NCI-H1436 (cell line): ENCODE measurements at places on chromosomes 3 and 15.

DNA sequence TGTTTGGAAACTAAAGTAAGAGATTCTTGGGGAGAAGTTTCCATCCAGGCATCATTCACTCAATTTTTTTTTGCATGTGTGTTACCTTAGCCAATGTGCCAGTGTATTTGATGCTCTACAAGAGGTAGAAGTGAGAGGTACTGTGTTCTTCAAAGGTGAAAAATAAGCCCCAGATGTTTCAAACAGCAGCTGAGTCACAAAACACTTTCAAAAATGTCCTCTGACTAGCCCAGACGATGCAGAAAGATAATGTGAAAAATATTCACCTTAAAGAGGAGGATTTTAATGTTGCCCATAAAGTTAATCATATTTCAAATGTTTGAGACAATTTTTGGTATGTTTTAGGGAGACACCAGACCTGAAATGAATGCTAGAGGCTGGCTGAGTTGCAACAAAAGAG, 107.7 kb upstream of the RASGRP1 start:
- DNase-seq, result no peak

DNA sequence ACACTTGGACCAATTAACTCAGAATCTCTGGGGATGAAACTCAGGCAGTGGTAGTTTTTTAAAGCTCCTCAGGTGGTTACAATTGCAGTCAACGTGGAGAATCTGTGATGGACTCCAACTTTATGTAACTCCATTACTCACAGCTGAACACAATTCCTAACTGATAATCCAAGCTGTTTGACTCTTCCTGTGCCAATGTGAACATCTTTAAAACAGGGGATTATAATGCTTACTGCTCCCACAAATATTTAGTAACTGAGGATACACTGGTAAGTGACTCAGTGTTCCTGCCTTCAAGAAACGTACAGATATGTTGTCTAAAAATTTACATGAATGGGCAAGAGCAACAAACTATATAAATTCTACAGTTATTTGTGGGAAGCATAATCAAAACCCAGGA, 85.6 kb downstream of the OSBPL10 start:
- no peak for DNase-seq

DNA sequence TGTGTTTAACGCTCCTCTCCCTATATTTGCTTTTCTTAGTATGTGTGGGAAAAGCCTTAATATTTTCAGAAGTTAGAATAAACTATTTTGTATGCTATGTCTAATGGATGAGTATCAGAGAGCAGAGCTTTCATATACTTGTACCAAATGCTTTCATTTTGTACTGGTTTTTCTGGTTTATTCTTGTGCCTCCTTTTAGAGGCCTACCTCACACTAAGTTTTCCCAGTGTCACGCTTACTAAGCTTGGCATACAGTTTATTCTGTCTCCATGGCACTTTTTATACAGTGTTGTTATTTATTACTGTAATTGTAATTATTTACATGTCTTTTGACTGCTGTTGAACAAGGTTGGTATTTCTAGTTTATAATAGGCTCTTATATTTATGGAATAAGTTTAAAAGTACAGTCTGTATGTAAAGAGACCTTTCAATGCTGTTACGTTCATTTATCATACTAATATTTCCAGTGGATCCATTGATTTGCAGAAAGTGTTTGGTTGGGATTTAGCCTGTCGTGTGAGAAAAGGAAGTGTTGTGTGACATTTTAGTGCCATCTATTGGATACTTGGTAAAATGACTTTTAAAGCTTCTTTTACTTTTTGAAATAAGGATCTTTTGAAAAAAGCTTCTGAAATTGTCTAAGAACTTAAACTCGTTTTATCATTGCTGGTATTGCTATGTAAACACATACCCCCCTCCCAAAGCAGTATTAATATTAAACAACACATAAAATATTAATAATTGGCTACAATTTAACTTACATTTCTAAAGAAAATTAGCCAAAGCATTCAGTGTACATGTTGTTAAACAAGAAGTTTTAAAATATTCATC, 5.2 kb upstream of the EBLN2 start:
- DNase-seq, result peak; percentile 28

- DNase-seq, result no peak
Measured at GRCh38 chr3:159805411-159805772, 183.2 kb upstream of the IL12A start.

DNA sequence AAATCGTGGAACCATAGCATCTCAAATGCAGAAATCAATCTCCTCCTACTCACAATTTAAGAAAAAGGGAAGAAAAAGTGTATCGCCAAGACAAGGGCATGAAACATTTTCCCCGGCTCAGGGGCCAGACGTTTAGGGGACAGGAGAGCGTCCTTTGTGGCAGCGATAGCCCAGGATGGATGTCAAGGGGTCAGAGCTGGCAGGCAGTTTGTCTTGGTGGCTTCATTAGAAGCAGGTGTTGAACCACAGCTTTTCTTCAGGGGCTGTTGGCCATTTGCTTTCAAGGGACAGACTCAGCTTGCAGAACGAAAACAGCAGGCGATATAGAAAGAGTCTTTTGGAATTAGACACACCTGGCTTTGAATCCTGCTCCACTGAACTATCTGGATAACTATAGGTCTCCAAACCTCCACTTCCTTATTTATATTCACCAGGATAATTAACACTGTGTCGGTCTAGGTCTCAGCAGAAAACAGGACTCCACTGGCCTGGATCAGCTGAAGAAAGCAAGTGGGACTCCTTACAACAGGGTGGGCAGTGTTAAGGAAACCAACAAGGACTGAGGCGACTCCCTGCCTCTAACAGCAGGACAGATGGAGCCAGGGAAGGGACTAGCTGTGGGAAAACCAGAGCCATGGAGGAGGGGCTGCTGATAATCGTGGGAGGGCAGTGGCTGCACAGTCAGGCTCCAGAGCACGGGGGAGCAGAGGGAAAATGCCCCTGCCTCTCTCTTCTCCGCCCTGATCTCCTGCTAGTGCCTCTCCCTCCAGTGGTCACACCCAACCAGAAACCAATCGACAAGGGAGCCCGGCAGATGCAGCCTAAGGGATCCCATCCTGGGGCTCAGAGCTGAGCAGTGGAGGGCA, 123.6 kb downstream of the LIPC start:
- DNase-seq, result no peak

DNA sequence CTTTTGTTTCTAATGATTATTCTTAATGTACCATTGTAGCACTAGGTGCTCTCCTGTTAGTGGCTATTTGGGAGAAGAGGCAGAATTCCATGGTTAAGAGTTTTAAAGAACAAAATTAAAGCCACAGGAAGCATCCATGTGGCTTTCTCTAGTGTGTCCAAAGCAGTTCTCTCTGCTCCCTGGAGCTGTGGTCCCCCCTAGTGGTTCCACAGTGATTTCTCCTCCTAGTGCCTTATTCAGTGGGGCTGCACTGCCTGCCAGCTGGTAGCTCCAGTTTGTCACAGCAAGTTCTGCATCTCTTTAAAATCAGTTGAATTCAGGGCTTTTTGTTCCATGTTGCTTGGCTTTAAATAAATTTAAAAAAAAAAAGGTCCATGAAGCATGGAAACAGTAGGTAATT, 39.6 kb upstream of the FAM98B start:
- DNase-seq, result no peak

GRCh38 chr3:52072020-52072419, 15.6 kb upstream of the DUSP7 start:
- DNase-seq, result no peak

GRCh38 chr3:66350601-66351000, 129.8 kb downstream of the SLC25A26 start:
- no peak for DNase-seq

DNA sequence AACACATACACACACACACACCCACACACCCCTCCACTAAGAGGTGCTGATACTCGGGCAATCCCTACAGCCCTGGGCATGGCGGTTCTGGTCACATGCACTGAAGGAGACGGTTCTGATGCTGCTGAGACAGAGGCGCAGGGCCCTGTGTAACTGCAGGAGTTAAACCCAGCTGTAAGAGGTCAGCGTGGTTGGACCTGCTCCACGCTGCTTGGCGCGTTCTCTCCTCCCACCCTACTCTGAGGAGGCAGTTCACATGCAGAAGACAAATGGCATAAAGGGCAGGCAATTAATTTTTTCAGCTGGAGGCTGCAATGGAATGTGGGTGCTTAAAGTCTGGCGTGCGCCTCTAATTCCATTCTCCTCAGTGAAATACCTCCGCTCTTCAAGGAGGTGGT, 35.2 kb downstream of the GRK7 start:
- no peak for DNase-seq

- DNase-seq, result no peak
Measured at GRCh38 chr15:52680761-52681160, 1.6 kb upstream of the ATOSA start.

DNA sequence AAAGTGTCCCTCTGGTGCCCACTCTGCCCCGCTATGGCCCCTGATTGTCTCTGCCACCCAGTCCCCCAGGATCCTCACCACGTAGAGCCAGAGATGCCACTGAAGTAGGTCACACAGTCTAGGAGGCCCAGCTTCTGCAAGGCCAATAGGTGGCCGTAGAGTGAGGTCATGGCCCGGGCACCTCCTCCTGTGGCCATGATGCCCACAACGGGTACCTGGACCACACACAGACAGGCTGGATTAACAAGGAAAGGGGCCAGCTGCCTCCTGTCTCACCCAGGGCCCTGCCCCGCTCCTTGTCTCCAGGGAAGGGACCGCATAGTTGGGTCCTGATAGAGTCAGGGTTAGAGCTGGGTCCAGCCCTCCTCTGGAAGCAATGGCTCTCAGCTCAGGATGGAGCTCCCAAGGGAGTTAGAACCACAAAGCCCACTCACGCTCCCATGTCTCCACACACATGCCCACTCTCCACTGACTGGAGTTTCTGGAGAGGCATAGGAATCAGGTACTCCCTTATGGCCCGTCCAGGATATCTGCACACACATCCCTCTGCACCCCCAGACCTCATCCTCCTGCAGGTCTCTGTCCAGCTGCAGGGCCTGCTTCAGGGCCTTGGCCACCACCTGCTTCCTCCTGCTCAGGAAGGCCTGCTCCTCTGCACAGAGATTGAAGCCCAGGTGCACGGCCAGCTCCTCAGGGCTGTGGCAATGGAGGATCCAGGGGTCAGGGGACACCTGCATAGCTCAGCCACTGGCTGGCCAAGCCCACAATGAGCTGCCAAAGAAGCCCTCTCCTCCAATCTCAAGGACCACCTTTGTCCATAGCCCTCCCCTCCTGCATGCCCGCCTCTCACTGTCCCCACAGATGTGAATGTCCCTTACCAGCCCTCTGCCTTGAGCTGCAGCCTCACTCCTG, 13.2 kb downstream of the PLA2G4D start:
- DNase-seq, result no peak

DNA sequence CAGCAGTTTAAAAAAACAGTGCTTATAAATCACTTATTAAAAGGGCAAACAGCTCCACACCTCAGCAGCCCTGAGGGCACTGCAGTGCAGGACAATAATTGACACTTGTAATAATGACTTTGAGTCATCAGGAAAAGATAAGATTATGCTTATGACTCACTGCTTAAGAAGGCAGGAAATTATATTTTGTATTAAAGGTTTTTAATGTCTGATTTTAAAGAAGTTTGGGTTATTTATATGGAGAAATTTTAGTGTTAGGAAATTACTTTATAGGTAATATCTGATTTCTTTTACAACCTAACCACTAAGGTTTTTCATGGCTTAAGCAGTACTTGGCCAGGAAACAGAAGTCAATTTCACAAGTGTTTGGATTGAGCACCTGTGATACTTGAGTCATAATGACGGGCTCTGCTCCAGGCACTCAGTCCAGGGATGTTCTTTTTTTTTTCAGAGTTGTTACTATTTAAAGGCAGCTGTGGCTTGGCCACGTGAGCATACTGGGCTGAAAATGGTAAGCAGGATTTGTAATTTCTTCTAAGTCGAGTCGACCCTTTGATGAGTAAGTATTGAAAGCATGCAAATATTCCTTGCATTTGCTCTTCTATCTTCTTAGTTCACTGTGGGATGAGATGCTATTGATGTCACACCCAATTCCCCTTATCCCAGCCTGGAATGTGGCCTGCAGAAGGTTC, 21.6 kb upstream of the SLC6A20 start:
- peak; percentile 18 for DNase-seq

- no peak for DNase-seq
Measured at GRCh38 chr3:50316657-50317242, 5.8 kb downstream of the HYAL2 start.

- no peak for DNase-seq
Measured at GRCh38 chr3:127789051-127789450, 33.3 kb downstream of the MGLL start.

DNA sequence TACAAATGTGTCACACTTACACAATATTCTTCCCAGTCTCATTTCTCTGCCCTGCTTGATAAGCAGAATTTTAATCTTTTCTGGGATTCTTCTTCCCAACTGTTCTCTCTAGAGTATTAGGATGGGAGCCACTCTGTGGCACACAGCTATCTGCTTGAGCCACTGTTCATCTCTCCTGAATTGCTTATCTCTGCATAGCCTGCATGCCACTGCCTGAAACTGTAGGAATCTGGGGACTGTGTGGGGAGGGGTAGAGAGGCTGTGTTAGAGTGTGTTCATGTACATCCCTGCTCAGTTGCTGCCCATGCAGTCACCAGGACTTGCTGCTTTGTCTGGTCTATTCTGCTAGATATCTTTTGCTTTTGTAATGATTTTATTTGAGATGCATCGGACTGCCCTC, 2.3 kb upstream of the OR4F6 start:
- DNase-seq, result no peak

DNA sequence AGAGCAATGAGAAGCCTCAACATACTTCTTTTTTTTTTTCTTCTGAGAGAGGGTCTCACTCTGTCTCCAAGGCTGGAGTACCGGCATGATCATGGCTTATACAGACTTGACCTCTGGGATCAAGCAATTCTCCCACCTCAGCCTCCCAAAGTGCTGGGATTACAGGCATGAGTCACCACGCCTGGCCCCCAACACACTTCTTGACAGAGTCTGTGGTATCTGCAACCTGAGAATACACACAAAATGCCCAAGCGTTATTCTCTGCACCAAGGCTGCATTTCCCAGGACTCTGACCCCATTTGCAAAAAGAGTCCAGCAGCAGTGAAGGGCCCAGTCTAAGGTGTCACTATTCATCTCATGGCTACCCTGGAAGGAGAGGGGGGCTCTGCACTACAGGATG, 42.7 kb upstream of the BLM start:
- no peak for DNase-seq

- DNase-seq, result no peak
Measured at GRCh38 chr3:45538641-45538986, 55.9 kb upstream of the LIMD1 start.

GRCh38 chr3:7700977-7701376, 800.6 kb upstream of the LMCD1 start:
- DNase-seq, result no peak

- no peak for DNase-seq
Measured at GRCh38 chr15:56215769-56216168, 27.9 kb downstream of the RFX7 start.

- DNase-seq, result no peak
Measured at GRCh38 chr15:74828835-74829234, 2.4 kb downstream of the CPLX3 start.

- no peak for DNase-seq
Measured at GRCh38 chr15:92883876-92884435, 16.2 kb upstream of the CHD2 start.

- no peak for DNase-seq
Measured at GRCh38 chr3:126961191-126961790, 21.6 kb upstream of the PLXNA1 start.
